ENCODE measurements at places on chromosomes 3 and 15.

DNA sequence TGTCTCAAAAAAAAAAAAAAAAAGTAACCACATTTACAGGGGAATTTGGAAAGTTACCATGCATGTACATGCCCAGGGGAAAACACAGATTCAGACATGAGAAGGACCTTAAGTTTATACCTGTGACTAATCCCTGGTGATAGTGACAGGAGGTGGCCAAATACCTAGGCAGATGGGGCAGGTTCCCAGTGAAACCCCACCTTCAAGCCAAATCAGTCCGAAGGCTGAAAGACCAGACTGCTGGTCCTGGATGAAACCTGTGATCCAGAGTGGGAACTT lies 15.8 kb downstream of the SPCS1 start:
- no peak for DNase-seq

- DNase-seq, result peak; percentile 75
These were observed 93.2 kb downstream of the TP63 start for GRCh38 chr3:189724356-189724755.

DNA sequence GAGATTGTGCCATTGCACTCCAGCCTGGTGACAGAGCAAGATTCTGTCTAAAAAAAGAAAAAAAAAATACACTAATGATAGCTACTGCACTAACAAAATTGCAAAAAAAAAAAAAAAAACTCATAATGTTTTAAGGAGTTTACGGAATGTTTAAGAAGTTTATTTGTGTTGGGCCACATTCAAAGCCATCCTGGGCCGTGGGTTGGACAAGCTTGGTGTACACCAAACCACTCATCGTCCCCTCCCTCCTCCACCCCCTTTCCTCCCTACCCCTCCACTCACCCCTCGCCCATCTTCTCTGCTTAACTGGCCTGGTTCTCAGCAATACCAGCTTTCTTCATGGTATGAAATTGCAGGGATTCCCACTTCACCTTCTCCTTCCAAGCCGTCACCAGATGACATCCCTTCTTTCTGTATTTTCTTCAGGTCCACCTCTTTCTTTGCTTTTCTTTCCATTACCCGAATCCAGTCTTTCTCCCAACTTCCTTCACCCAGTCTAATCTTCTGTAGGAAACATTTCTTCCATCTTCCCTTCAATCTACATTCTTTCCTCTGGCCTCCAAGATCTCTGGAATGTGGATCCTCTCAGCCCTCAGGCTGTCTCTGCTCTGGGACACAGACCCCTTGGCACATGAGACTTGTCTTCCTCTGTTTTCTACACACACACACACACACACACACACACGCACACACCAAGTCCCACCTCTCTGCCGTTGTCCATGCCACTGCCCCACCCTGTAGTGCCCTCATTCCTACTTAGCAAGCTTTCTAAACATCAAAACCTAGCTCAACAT lies 3.5 kb upstream of the MESP1 start:
- no peak for DNase-seq

DNA sequence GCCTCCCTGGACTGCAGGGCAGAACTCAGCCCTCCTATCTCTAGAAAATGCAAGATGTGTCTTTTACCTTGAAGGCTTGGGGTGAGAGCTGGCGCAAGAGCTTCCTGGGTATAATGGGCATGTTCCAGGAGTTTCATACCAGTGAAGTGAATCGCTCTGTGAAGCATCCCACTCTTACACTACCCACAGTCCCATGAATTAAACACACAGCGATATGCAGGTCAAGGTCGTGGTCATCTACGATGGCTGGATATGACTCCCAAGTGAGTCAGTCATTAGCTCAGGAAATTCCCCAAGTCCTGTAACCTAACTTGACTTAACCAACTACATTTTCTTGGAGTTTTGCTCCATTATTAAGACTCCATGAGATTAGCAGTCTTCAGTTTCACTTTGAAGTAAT lies 439.7 kb downstream of the NTRK3 start:
- DNase-seq, result peak; percentile 91

DNA sequence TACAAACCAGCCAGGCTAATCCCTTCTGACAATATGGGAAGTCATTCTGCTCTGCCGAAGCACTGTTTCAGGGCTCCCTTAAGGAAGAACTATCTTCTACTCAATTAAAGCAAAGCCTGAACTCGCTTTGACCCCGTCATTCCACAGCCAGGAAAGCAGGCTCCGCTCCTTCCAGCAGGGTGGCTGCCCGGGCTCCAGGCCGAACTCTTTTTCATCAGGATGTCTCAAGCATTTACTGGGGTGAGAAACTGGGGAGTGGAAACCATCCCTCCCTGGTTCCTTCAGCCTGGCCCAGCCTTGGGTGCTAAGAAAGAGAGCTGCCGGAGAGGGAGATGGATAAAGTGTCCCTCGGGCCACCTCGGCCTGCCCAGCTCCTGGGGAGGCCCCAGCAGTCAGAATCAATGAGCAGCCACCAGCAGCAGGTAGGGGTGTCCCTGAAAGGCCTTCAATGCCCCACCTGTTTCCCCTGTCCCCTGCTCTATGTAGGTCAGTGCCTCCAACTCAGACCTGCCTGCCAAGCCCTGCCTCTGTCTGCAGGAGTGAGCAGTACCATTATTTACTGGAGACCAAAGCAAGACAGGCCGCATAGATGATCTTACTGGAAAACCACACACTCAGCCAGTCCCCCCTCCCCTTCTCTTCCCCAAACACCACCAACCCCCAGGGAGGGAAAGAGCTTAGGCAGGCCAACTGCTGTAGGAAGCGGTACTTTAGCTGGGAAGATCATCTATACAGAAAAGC lies 225.6 kb upstream of the TLE3 start:
- DNase-seq, result peak; percentile 87

- peak; percentile 72 for DNase-seq
These were observed 360.5 kb upstream of the NAALADL2 start for GRCh38 chr3:174498638-174499037.

GRCh38 chr3:78529601-78530000 lies 1238.2 kb downstream of the ROBO1 start:
- no peak for DNase-seq

- no peak for DNase-seq
These were observed 23.8 kb downstream of the DAG1 start for GRCh38 chr3:49493901-49494300.

- DNase-seq, result no peak
These were observed 260.9 kb upstream of the HES1 start for GRCh38 chr3:193874997-193875593.

DNA sequence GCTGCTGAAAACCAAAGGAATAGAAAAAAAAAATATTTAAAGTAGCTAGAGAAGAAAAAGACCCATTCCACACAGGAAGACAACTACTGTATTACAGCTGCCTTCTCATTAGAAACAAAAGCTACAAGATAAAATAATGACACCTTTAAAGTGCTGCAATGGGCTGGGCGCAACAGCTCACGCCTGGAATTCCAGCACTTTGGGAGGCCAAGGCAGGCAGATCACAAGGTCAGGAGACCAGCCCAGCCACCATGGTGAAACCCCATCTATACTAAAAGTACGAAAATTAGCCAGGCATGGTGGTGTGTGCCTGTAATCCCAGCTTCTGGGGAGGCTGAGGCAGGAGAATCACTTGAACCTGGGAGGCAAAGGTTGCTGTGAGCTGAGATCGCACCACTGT lies 31.0 kb downstream of the TRPM7 start:
- DNase-seq, result no peak

- DNase-seq, result no peak
These were observed 164.3 kb downstream of the CACNA1D start for GRCh38 chr3:53658613-53659193.

- DNase-seq, result no peak
These were observed 110.5 kb upstream of the SLC24A5 start for GRCh38 chr15:48010316-48010715.

- DNase-seq, result no peak
These were observed 2.6 kb upstream of the DAPK2 start for GRCh38 chr15:64048781-64049460.

DNA sequence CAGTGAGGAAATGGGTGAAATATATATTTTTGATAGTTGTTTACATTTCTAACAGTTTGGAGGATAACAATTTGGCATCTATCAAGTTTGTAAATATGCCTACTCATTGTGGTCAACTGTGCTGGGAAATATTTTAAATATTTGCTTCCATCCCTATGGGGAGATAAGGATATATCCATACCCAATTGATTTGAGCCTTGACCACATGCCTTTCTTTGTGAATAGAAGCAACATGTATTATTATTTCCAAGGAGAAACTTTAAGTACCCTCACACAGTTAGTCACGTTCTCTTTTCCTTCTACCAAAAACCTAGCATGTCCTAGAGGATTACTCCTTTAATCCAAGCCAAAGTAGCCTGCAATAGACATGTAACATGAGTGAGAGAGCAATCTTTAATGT lies 245.4 kb upstream of the CBLB start:
- peak; percentile 64 for DNase-seq

DNA sequence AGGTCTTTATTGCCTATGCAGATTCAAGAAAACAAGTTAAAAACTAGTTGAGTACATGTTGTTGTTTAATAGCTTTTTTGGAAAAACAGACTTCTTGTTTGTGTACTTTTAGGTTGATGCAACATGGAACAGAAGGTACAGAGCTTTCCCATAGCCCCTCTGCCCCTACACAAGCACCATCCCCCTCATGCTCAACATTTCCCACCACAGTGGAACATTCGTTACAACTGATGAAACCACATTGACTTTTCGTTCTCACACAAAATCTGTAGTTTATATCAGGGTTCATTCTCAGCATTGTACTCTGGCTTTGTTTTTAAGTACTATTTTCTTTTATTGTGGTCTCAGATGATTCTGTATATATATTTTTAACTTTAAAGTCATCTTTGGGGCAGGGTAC lies 1054.6 kb downstream of the NTRK3 start:
- no peak for DNase-seq

- DNase-seq, result no peak
These were observed 35.5 kb downstream of the MRAS start for GRCh38 chr3:138383715-138384465.

GRCh38 chr15:85973584-85974347 lies 105.9 kb upstream of the AGBL1 start:
- DNase-seq, result no peak

- DNase-seq, result no peak
These were observed 7.9 kb downstream of the ACP3 start for GRCh38 chr3:132325103-132325606.

GRCh38 chr15:81475471-81475870 lies 101.5 kb upstream of the TMC3 start:
- DNase-seq, result peak; percentile 22

- DNase-seq, result no peak
These were observed 23.4 kb upstream of the ZFAND6 start for GRCh38 chr15:80036071-80036470.

- DNase-seq, result peak; percentile 28
These were observed 136.9 kb upstream of the PFN2 start for GRCh38 chr3:150107429-150108175.

DNA sequence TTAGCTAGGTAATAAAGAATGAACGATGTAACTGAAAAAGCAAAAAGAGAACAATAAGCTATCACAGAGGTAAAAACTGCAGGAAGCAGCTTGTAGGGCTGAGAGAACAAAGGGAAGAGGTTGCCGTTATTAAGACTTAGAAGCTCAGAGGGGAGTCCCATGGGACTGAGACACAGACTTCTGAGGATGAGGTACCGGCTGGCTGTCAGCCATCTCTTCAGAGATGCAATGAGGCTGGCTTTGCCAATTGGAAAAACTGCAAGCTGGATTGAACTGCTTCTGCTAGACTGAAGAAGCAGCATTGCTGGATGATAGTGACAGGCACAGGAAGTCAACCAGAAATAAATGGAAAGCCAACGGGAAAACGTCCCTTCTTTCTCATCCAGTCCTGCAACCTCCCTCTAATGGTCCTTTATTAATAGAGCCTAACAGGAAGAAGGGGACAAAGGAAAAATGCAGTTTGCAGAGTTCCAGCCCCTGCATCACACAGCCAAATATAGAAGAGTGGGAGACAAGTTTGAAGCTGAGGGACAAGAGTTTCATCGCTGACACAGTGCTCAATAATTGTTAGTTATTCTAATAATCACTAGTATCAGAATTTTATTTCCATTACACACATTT lies 21.1 kb upstream of the KLHL6 start:
- peak; percentile 52 for DNase-seq

- no peak for DNase-seq
These were observed 20.2 kb upstream of the LRRFIP2 start for GRCh38 chr3:37194533-37194932.

GRCh38 chr15:88797663-88798339 lies 5.4 kb upstream of the ACAN start:
- DNase-seq, result peak; percentile 23

- peak; percentile 72 for DNase-seq
These were observed 26.6 kb downstream of the ILDR1 start for GRCh38 chr3:121995161-121996137.
